ENCODE measurements at places on chromosomes 5 and 9.

- DNase-seq: no peak
Observed at GRCh38 chr5:126099077-126099476, 324.1 kb upstream of the GRAMD2B start.

GRCh38 chr5:64895748-64896147, 127.0 kb downstream of the CWC27 start:
- DNase-seq: no peak

DNA sequence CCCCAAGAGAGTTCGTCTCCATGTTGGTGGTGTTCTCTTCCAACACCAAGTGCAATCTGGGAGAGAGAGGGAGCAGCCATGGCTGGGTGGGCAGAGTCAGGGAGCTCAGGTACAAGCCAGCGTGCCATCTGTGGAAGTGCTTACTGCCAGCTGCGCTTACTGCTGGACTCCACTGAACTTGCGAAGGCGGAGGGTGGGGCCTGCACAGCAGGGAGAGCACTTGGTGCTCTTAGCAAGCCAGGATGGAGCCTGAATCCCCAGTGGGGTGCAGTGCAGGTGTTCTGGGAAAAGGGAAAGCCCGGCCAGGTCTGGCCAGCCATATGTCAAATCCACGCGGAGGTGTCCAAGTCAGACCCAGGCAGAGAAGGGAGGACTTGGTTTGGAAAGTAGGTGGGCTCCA, 142.0 kb downstream of the FANCC start:
- no peak for DNase-seq

DNA sequence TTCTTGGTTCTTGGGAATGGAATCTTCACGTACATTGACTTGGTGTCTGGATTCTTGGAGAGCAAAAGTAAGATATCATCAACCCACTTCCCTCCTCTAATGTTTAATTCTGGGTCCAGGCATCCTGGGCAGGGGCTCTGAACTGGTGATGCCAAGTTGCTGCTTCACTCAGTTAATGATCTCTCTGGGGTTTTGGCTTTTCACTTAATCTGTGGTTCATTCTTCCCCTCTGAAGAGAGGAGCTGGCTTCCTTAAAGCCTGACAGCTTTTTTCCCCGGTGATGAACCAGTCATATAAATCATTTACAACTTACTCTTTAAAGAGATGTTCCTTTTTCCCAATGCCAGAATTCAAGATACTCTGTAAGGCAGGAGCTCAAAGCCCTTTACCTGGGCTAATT, 65.9 kb downstream of the ARHGAP26 start:
- no peak for DNase-seq

- no peak for DNase-seq
Observed at GRCh38 chr5:39201160-39201780, 18.1 kb downstream of the FYB1 start.

- no peak for DNase-seq
Observed at GRCh38 chr9:98481676-98482075, 226.2 kb upstream of the TBC1D2 start.

GRCh38 chr5:136018814-136019783, 9.7 kb upstream of the TGFBI start:
- DNase-seq: no peak

DNA sequence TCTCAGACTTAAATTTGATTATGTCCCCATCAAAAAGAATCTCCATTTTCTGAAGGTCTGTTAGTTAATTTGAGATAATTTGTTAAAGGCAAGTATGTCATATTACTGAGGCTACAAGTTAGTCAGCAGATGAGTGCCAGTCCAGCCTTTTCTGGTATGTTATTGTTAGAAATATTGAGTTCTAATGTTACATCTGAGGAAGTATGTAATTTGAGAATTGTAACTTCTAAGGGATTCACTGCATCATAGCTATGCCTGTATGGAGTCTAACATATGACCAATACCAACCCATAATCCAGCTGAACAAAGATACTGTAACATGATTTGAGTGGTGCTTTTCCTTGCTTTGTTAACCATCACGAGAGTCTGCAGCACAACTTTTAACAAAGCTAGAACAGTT, 13.9 kb downstream of the SLC23A1 start:
- no peak for DNase-seq

DNA sequence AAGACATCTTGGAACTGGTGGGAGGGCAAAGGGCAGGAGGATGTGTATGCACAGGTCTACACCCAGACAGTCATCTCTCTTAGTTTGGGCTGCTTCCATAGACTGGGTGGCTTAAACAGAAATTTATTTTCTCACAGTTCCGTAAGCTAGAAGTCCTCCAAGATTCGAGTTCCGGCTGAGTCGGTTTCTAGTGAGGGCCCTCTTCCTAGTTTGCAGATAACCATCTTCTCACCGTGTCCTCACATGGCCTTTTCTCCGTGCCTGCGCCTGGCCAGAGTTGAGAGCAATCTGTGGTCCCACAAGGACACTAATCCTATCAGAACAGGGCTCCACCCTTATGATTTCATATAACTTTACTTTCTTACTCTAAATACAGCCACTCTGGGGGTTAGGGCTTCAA, 4.1 kb downstream of the SMIM32 start:
- DNase-seq: no peak

- peak; percentile 80 for DNase-seq
Observed at GRCh38 chr9:1083325-1083913, 33.3 kb downstream of the DMRT2 start.

- peak; percentile 28 for DNase-seq
Observed at GRCh38 chr9:136093995-136094881, 851 bp downstream of the NACC2 start.

DNA sequence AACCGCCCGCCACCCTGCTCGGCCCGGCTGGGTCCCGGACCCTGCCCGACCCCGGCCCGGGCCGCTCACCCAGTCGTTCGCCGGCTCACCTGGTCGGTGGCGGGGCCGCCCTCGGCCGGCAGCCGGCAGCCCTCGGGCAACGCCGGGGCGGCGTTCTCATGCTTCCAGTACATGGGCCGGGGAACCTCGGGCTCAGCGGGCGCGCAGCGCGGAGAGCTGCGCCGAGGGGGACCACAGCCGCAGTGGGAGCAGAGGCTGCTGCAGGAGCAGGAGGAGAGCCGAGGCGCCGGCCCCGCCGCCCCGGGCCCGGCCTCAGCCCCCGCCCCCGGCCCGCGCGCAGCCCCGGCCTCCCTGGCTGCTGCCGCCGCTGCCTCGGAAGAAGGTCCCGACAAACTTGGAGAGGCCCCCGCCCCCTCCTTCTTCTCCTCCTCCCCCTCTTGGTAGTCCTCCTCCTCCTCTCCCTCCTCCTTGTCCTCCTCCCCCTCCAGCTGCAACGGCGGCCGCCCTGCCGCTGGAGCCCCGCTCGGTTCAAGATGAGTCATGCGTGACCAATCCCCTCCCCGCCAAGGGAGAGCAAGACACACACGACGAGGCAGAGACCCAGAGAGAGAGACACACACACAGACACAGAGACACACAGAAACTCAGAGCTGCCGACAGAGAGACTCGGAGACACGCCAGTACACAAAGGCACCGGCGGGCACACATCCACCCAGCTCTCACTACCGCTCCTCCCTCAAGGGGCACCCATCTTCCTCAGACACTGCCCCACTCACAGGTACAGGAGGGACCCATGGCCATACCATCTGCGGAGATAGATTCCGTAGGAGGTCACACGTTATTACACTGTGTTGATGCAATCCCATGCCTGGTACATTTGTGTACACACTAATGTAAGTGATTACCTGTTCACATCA, at the start of gene LHX6:
Gene LHX6 (minus strand): TSS at position 390 of the 917 bp plus-strand sequence. CDS start 217 bp downstream, at position 173.
- no peak for DNase-seq

DNA sequence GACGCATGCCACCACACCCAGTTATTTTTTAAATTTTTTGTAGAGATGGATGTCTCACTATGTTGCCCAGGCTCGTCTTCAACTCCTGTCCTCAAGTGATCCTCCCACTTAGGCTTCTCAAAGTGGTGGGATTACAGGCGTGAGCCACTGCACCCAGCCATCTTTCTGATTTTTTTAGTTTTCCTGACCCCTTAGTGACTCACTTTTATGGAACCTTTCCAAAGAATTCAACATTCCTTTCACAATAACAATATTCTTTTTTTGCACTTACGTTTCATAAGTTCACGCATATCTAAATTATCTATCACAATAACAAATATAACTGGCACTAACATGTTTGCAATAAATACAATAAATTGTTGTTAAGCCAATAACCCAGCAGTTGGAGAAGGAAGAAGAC, 8.5 kb downstream of the ELOVL7 start:
- no peak for DNase-seq

- DNase-seq: no peak
Observed at GRCh38 chr9:131650254-131650653, 89.6 kb downstream of the RAPGEF1 start.
